ENCODE measurements at places on chromosomes 7 and 10.

DNA sequence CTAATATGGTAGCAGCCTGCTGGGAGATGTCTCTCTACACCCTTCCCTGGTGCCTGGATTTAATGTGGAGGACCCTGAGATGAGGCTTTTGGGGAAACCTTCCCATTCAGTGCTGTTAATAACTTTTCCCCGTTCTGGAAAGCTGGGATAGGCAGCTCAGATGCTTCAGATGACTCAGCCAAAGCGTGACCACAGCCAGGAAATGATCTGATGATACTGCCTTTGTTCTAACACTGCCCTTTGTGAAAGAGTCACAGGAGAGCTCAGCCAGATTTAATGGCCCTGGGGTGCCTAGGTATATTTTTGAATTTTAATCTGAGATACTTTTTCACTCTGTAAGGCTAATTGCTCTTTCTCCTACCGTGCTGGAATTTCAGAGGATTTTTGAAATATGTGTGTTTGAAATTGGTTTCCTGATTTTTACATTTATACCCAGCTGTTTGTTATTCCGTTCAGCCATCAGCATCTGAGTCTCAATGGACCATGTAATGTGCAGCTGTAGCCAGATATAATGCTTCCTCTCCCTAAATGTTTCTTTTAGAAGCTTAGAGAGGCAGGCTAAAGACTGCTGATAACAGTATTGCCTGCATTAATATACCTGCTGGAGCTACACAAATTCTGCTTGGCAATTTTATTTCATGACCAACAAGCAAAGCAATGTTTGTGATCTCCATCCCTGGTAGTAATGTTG lies 17.8 kb downstream of the CELF2 start:
- no peak for DNase-seq

GRCh38 chr10:58178811-58179210 lies 88.9 kb downstream of the IPMK start:
- DNase-seq, result no peak

- no peak for DNase-seq
Observed at GRCh38 chr7:19439517-19439916, 269.3 kb downstream of the POLR1F start.

GRCh38 chr7:74174606-74175082 lies 488 bp downstream of the EIF4H start:
- peak; percentile 5 for DNase-seq

DNA sequence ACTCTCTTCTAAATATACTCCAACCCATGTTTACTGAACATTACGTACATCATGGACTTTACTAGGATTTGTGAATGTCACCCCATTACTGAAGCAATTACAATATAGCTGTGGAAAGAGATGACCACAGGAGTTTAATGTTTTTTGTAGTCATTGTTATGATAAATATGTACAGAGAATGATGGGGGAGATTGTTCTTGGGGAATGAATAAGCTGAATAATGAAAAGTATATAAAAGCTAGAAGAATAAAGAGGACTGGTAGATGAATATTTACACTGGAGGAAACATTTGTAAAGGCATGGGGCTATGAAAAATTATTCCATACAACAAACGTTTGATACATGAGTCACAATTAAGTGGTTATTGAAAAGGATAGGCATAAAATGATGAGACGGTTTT lies 340.9 kb downstream of the SEMA3D start:
- DNase-seq, result no peak

DNA sequence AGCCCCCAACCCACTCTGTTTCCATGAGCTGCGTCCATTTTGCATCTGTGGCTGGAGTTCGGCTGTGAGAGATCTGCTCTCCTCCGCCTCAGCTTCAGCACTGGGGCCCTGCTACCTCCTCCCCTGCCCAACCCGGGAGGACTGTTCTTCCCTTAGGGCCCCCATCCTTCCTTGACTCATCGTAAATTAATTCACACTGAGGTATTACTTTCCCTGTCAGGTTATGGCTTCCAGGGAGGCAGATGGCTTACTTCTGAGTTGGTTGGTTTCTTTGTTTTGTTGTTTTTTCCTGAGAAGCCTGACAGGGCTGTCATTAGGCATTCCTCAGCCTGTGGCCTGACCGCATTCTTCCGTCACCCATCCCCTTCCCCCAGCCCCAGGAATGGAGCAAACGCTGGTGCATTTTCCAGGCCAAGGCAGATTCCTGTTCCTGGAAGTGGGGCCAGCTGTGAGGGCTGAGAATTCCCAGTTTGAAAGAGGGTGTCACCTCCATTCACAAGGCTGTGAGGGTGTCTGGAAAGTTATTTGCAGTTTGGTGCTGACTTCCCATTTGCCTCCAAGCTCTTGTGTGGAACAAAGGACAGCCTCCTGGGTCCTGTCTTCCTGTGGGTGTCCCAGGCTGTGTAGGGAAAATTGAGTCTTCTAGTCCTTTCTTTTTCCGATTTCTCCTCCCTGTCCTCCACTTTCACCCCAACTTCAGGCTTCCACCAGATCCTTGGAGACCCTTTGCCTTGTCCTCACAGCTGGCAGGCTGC lies 11.7 kb downstream of the CPA5 start:
- no peak for DNase-seq

GRCh38 chr7:33757563-33758165 lies 147.7 kb upstream of the BMPER start:
- no peak for DNase-seq

DNA sequence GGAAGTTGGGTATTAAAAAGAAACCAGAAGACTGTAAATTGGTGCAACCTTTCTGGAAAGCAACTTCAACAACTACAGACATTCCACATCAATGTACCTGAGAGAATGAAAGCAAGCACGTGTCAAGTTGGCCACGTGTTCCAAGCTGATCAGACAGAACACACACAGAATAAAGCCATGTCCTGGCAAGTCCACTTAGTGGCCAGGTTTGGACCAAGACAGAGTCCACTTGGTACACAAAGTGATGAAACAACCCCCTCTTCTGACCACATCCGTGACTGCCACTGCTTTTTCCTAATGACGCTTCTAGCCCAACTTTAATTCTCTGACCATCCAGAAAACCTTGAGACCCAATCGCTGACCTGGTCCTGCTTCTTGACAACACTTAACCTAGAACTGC lies 109.4 kb downstream of the ABLIM1 start:
- DNase-seq, result no peak

DNA sequence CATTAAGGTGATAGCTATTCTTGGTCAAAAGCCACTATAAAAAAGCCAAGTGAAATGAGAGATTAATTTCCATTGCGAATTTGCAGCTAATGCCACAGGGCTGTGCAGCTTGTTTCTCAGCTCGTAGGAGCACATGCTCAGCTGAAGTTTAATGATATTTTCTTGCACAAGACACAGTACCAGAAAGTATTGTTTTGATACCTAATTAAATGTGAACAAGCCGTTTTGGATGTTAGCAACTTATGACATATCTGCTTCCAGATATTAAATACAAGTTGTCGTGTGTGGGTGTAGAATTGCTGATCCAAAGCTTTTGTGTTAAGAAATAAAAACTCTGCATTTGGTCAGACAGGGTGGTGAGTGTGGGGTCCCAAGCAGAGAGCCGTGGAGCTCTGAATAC lies 47.2 kb downstream of the ADARB2 start:
- DNase-seq, result no peak

GRCh38 chr10:70331486-70332268 lies 47.9 kb upstream of the NPFFR1 start:
- no peak for DNase-seq

DNA sequence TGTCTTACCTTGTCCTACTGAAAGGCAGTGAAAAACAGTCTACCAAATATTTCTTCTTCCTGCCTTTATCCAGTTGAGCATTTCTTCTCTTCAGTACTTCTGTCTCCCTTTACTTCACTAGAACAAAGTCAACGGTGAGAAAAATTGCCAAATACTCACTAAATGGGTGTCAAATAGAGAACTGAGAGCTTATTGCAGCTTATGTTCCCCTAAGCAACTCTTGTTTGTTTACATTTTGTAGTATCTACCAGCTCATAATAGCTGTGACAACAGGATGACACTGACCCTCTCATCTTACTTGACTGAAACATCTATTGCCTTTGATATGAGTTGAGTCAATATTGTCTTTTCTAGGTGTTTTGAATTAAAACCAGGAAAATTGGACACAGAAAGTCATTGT lies 327.9 kb upstream of the SORCS1 start:
- DNase-seq, result no peak

DNA sequence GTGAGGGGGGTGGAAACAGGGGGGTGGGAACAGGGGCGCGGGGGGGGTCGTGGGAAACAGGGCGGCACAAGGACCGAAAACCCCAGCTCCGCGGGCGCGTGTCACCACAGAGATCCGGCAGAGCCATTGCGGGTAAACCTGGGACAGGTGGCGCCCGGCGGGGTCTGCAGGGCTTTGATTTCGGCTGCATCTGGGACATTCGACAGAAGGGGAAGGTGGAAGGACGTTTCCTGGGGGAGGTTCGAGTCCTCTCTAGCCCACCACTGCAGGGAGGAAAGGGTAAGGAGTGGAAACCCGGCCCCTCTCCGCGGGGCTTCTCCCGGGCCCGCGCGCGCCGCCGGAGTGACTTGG lies 7.5 kb downstream of the NKX2-3 start:
- DNase-seq, result no peak

DNA sequence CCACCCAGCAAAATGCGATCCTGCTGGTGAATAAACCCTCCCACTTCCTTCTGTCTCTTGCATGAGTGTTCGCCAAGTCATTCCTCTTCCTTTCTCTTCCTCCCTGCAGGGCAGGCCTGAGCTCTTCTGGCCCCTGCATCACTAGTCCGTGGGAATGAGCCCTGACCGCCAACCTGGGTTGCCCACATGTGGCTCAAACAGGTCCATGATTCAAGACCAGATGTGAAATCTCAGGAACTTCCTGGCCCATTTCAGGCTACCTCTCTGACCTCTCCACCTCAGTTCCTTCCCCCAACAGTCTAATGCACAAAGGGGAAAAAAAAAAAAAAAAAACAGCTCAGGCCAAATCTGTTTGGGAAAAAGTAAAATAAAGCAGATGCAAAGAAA lies 5.4 kb upstream of the YWHAG start:
- DNase-seq, result no peak

DNA sequence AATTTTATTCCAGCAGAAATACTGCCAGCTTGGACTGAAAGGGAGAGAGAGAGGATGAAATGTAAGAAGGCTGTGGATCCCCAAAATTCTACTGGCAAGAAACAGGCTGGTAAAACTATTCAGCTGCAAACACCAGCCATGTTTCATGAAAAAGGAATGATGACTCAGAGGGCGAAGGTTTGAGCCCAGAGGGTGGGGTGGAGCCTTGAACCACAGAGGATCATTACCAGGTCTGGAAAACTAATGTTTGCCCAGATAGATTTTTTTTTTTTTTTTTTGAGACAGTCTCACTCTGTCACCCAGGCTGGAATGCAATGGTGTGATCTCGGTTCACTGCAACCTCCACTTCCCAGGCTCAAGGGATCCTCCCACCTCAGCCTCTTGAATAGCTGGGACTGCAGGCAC lies 41.7 kb upstream of the NRF1 start:
- no peak for DNase-seq

DNA sequence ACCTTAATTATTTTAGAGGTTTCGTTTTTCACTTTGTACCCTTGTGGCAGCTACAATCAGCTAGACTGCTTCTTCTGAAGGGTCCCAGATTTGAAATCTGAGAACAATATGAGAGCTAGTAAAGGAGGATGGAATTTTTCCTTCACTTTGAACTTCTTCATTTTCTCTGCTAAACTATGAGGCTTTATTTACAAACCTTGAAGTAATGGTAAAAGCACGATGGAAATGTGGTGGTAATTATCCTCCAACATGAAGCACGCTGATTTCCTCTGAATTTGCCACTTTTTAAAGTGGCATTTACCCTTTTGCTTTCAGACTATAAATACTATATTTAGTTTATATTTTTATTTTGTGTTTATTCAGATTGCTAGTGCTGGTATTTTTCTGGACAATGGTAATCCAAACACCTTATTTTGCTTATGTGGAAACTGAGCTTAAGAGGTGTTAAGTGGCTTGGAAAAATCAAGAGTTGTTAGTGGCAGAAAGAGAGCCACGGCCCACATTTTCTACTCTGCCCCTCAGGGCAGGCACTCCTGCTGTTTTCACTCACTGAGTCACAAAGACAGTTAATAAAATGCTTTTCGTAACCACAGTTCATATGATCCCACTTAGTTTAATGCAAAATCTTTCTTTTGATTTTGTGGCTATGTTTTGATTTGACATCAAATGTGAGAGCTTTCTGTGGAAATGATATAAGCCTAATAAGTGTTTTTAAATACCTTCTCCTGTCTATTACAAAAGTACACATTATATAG lies 2.7 kb downstream of the SSMEM1 start:
- DNase-seq, result no peak

- no peak for DNase-seq
Observed at GRCh38 chr10:122140941-122141623, 130.0 kb upstream of the BTBD16 start.

DNA sequence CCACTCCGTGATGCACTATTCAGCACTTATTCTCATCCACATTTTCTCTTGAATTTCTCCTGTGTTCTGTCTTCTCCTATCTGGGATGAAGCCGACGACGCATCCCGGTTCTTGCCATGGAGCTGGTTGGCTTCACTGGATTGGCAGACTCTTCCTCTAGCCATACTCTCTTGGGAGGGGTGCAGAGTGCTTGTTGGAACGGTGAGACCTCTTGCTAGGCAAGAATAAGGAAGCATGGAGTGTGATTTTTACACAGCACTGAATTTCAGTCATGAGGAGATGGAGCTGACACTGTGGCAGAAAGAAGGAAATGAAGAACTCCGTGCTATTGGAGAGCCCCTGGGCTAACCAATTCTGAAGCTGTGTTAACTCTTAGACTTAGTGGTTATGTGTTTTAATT lies 28.2 kb upstream of the ZNF32 start:
- no peak for DNase-seq

DNA sequence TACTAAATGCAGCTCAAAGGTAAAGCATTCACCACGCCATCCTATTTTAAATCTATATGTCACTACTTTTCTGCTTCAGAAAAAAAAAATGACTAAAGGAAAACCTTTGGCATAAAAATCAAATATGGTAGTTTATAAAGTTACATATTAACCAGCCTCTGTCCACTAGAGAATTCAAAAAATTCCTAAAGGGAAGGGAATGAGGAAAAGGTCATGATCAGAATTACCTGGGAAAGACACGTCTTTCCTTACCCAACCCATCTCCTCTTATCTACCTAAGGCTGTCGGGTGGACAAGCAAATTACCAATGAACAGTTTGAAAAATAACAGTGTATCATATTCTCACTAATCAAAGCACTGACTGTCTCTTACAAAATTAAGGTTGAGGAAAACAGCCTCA lies 100.7 kb upstream of the TMEM106B start:
- no peak for DNase-seq

DNA sequence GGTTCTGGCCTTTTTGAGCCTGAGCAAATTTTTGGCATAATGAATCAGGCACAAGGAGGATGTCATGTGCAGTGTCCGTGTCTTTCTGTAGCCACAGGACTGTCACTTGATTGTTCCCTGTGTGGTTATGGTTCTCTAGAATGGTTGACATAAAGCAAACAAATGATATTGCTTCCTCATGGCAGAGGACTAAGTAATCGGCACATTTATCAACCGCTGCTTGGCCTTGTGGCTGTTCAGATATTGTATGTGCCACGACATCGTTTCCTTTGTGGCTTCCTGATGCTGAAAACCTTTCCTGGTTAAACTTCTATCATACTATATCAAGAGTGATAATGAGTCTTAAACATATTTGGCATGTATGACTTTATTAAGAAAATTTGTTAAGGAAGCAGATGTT lies 598.8 kb downstream of the SUGCT start:
- no peak for DNase-seq

- no peak for DNase-seq
Observed at GRCh38 chr7:17009007-17009719, 127.4 kb upstream of the AGR3 start.

All from stimulated activated CD8-positive, alpha-beta memory T cell treated with anti-CD3 and anti-CD28 coated beads, Interleukin-7, amount 100 ng/mL, for 24 hours (primary cell).